ENCODE measurements at places on chromosomes 5 and 9.
A peak's percentile ranks its signal among the peaks of the same experiment; 100 is the strongest.

- peak; percentile 43 for DNase-seq
Observed at GRCh38 chr9:100211476-100211875, 112.4 kb downstream of the INVS start.

DNA sequence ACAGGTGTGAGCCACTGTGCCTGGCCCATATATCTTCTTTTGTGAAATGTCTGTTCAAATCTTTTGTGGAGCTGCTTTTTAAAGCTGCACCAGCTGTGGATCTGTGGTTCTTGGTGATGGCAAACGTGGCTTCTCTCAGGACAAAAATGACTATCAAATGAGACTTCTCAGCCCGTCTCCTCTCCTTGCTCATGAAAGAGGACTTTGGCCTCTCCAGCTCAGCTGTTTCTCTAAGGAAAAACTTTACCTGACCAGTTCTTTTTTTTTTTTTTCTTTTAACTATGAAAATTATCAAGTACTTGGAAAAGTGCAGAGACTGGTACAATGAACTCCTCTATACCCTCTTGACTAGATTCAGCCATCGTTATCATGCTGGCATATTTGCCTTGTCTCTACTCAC, 44.8 kb downstream of the RALGPS1 start:
- no peak for DNase-seq

DNA sequence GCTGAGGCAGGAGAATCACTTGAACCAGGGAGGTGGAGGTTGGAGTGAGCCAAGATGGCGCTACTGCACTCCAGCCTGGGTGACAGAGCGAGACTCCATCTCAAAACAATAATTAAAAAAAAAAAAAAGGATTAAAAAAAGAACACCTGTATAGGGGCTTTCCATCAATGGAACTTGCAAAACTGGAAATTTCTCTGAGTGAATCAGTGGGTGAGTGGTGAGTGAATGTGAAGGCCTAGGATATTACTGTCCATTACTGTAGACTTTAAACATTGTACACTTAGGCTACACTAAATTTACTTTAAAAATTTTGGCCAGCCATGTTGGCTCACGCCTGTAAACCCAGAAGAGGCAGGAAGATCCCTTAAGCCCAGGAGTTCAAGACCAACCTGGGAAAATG, 5.7 kb upstream of the RARS1 start:
- DNase-seq, result no peak

DNA sequence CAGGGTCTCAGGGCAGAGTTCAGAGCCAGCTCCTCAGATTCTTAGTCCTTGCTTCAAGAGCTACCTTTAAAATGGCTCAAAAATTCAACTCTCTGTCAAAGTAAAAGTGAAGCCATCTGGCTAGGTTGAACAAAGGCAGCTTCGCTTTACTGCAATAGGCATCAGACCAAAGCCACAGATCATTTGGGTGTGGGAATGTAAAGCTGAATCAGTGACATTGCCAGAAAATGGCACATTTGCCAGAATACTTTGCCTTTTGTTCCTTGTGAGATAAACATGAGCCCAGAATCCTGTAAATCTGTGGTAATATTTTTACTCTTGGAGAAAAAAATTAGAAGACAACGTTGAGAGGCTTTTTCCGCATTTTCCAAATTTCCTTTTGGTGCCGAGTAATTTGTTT, 210.5 kb downstream of the PALM2AKAP2 start:
- no peak for DNase-seq

GRCh38 chr9:108776920-108777639, 78.7 kb downstream of the ACTL7B start:
- no peak for DNase-seq

DNA sequence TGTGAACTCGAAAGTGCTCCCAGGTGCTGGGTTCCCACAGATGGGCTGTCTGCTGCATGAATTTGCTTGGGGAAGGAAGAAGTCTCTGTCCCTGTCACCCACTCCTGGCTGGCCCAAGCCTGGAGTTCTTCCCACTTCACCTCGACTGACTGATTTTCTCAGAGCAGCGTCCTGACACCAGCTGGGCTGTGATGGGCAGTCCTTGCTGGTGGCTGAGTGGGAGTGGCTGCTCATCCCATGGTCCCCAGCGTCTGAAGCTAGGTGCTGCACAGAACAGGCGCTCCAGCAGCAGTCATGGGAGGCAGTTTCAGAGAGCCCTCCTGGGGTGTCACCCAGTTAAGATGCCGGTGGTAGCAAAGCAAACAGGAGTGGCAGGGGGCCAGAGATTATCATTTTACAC, 10.1 kb upstream of the NEURL1B start:
- DNase-seq, result no peak

DNA sequence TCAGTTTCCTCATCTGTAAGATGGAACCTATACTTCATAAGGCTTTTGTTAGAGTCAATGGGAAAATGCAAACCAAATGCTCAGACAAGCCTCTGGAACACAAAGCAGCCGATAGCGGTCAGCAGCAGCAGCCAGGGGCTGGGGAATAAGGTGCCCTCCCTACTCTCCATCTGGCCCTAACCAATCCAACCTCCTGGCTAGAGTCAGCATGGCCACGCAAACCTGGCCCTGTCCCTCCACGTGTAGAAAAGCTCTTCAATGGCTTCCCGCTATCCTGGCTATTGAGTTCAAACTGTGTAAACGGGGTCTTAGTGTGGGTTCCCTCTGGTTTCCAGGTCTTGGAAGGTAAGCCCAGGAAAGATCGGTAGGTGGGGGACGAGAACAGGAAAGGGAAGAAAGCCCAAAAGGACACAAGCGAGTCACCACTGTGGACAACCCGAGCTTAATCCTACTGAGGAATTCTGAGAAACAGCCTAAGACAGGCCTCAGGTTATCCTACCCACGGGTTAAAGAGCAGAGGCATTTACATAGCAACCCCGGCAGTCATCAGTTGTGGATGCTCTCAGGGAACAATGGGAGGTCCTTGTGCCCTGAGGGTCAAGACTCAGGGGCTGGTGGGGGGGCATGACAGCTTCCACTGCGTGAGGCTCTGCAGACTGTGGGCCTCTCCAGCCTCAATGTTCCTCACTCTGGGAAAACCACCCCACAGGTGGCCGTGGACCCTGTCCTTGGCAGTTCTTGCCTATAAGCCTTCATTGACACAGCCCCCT, 30.9 kb downstream of the FABP6 start:
- DNase-seq, result no peak
